ENCODE measurements at places on chromosomes 12 and 14. TPM values are rescaled to one million over a fixed set of nuclear protein-coding genes. Genes with fewer than 3 reads are reported as not detected.

The LRRC10 gene
- total RNA-seq: not detected

GRCh38 chr12:114481200-114481535 lies 75.2 kb upstream of the TBX5 start:
- H3K4me1 ChIP-seq: no peaks in the 10 kb centered on the region
- H3K4me3 ChIP-seq: no peak overlapping the region
- H3K27ac ChIP-seq: no peak overlapping the region
- no peak for DNase-seq
- H3K36me3 ChIP-seq: no peaks in the 10 kb centered on the region

The E2F7 gene
- total RNA-seq: 4.6 TPM

The NKX2-1 gene
- not detected for total RNA-seq

GRCh38 chr12:54175200-54175963 lies 13.4 kb downstream of the SMUG1 start:
- H3K27ac ChIP-seq: no peak overlapping the region
- DNase-seq: no peak
- H3K4me3 ChIP-seq: no peak overlapping the region
- peaks cover 17% of the 10 kb centered on the region for H3K27me3 ChIP-seq
- H3K4me1 ChIP-seq: no peaks in the 10 kb centered on the region
